Stimulated activated CD8-positive, alpha-beta memory T cell treated with anti-CD3 and anti-CD28 coated beads, Interleukin-7, amount 100 ng/mL, for 48 hours (primary cell): ENCODE measurements at places on chromosomes 7 and 10.

DNA sequence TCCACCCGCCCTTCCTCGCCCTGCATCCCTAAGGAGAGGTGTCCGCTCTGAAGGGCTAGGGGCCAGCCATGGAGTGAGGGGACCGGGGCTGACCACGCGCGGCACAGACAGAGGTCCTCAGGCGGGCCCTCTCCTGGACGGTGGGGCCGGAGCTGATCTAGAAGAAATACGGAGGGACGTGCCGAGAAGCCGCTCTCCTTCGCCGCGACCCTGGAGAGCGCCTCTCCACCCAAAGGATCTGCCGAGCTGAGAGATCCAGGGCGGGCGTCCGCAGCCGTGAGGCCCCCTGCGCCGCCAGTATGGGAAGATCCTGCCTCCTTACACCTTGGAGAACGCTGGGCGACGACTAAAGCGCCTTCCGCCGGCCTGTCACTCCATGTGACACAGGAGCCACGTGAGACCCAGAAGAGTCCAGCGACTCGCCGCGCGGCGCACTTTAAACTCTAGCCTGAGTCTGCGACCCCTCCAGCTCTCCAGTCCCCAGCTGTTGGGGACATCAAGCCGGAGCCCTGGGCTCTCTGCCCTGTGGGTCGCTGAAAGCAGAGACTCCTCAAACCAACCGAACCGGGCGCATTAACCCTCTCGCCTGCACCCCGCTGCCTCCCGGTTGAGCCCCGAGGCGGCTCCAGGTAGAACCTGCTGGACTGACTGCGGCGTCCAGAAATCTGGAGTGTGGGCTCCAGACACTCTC is 1.5 kb upstream of the SFMBT2 start:
- no peak for DNase-seq

DNA sequence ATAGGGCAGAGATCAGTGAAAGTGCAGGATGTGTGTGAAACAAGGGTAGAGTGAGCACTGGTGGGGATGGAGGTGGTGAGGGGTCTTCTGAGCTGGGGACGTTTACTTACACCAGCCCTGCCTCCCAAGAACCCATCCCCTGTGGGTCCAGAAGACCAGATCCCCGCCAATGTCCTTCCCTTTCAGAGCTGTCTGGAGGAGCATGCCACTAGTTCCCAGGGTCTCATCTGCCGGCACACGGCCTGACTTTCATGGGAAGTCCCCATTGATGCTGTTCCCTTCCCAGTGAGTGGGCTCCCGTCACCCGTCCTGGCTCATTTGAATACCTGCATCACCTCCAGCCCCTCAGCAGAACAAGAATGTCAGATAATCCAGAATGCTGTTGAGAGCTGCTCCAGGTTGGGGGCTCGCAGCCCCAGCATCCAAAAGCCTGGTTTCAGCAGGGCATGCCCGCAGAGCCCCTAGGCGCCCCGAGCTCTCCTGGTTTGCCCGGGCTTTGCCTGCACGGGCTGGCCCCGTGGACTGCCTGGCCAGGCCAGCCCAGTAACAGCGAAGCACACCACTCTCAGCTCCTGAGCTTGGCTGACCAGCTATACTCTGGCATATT is 246.7 kb downstream of the MGMT start:
- no peak for DNase-seq

- DNase-seq, result no peak
These were observed 4.6 kb downstream of the CHST3 start for GRCh38 chr10:71968553-71969474.

- no peak for DNase-seq
These were observed 179.3 kb downstream of the ARHGAP12 start for GRCh38 chr10:31749301-31749700.

GRCh38 chr10:89327803-89328441 is at the start of gene IFIT3:
TSS of gene IFIT3 (plus strand) at chr10:89327997. CDS start at chr10:89328074, 77 bp downstream.
- DNase-seq, result no peak
